Cerebellum (tissue), 4 donors: ENCODE measurements at places on chromosomes 5 and 9.

GRCh38 chr5:139745132-139745799 is 50.3 kb upstream of the PSD2 start:
- DNase-seq, result no peak

- DNase-seq, result no peak
Measured at GRCh38 chr9:81984928-81985327, 3.6 kb upstream of the SPATA31D1 start.

GRCh38 chr5:171659896-171660295 is 125.7 kb upstream of the SMIM23 start:
- no peak for DNase-seq

DNA sequence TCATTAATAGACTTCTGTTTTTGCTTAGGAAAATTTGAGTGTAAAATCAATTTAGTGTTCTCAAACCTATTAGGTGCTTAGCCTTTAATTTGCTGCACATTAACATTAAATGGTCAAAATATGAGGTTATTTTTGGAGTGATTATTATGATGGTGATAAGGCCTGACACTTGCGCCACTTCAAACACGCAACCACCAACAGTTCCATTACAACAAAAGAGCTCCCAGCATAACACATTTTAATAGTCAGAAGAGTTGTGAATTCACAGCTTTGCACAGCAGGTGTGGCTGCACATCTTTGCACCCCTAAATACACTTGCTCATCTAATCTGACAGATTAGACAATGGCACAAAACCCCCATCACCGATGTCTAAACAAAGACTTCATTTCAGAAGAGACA is 940.7 kb downstream of the NR2F1-AS1 start:
- no peak for DNase-seq

DNA sequence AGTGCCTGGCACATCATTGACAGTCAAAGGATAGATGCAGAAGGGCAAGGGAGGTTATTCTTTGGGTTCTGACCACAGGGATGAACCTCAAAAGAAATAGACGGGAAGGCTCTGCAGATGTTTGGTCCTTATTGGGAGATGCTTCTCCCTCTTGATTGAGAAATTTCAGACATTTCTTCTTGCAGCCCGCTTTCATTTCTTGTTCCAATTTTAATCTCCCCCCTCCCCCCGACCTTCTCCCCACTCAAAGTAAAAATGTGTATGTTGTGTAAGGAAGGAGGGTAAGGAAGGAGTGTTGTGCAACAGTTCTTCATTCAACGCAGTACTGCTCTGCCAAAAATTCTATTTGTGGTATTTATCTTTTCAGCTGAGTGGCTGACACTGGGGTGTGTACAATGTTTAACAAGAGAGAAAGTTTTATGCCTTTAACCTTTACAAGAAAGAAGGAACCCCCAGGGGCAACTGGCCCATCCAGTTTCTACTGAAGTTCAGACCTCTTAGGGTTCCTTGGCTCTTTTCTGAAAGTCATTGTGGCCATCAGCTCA is 46.3 kb upstream of the TNFSF15 start:
- DNase-seq, result no peak

- no peak for DNase-seq
Measured at GRCh38 chr5:106853266-106853665, 817.5 kb downstream of the EFNA5 start.

DNA sequence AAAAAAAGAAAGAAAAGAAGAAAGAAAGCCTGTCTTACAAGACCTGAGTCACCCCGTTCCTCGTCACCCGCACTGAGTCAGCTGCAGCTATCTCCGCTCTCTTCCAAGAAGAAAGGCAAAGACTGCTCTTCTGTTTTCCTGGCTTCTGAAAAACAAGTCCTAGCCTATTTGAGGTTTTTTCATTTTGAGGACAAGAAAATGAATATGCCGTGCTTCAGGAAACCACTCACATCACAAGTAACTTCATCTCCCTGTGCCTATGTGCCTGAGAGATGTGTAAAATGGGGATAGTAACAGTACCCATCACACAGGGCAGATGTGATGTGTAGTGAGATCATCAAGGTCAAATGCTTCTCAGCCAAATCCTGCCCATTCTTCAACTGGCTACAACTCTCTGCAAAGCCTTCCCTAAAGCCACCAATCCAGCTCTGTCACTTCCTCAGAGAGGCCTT is 78.4 kb downstream of the GLDC start:
- no peak for DNase-seq

DNA sequence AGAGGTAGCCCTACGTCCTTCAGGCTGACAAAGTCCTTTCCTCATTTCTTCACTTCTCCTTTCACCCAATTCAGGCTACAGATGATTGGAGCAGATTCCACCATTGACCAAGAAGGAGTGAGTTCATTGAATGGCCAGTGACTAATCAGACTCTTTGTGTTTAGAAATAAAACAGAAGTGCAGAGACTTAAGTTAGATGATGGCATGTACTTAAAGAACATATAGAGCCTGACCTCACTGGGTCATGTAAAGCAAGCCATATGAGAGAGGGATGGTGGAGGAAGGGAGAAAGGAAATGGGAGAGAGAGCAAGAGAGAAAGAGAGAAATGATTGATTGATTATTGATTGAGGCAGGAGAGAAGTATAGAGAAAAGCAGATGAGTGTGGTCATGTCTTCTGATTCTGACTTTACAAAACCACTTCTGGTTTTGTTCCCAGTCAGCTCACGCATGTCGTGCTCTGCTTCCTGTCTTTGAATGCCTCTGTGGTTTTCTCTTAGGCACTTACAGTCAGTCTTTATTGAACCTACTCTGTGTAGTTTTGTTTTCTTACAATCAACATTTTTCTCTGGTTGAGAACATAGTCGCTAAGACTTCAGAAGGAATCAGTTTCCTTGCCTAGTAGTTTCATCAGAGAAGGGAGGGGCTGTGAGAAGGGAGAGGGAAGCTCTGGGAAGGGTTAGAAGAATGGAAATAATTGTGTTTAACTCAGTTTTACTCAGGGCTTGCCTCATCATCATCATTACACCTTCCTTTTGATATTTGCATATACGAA is 149.2 kb upstream of the KLF9 start:
- no peak for DNase-seq

DNA sequence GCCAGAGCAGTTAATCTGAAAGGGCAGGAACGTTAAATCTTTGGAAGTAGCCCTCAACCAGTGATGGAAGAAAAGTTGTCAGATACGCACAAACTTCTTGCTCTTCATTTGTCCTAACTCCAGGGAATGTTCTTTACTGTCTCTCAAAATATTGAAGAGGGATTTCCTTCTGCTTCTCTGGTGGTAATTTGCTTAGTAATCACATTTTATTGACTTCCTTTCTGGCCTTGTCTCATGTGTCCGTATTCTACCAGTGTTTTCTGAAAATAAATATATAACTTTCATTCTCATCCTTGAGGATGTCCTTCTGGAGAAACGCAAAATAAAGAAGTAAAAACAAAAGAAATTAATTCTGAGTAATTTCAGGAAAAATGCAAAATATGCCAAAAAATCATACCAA is 282.1 kb downstream of the CYLC2 start:
- no peak for DNase-seq

DNA sequence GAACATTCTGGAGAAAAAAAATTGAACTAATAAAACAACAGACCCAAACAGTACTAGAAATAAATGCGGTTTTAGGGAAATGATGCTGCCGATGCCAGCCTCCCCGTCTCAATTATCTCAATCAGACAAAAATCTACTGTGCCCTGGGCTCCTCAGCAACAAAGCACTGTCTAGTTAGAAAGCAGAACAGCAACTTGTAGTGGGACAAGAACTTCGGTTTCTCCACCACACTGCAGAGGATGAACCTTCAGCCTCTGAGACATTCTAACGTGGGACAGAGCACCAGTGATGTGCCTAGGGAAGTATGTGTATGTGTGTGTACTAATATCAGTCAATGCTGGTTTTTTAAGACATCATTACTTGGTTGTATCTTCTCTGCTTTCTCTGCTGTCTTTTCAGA is 11.1 kb upstream of the CAST start:
- DNase-seq, result no peak
